ENCODE measurements at places on chromosomes 3 and 15.

DNA sequence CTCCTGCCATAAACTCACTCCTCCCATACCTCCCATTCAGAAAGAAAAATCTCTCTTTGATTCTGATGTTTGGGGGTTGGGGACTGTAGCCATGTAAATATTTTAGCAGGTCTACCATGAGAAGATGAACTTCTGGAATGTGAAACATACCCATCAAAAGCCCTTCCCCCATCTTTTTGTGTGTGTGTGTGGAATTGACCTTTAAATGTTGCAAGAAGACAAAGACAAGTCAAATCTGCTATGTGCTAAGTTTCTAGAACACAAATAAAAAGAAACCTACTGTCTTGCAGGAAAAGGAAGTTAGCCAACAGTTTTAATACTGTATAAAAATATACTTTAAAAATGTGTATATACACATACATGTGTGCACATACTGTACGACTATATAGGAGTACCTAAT, 29.7 kb upstream of the USP50 start:
- H3K27ac ChIP-seq, result no peak overlapping the region
- no peaks in the 10 kb centered on the region for H3K4me1 ChIP-seq
- no peak overlapping the region for H3K4me3 ChIP-seq
- no peak for DNase-seq
- no peaks in the 10 kb centered on the region for H3K27me3 ChIP-seq
- peaks cover 17% of the 10 kb centered on the region for H3K36me3 ChIP-seq

DNA sequence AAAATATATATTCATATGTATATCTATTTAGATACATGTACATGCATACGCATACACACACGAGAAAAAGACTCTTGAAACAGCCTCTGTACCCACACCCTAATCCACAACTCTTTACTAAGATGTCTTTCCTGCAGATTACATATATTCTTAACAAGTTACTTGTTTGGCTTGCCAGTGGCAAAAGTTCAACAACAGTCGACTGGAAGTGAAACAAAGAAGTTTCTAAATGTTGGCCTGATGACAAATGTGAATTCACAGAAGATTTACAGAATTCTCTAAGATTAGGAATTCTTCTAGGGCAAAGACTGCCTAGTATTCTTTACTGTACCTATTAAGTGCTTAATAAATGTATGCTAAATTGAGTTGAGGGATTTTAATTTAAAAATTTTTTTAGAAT, 116.8 kb downstream of the CDIN1 start:
- no peak overlapping the region for H3K4me3 ChIP-seq
- no peaks in the 10 kb centered on the region for H3K36me3 ChIP-seq
- no peaks in the 10 kb centered on the region for H3K27me3 ChIP-seq
- no peak for DNase-seq
- H3K4me1 ChIP-seq, result no peaks in the 10 kb centered on the region
- no peak overlapping the region for H3K27ac ChIP-seq

- H3K4me1 ChIP-seq, result peaks cover 30% of the 10 kb centered on the region
- no peaks in the 10 kb centered on the region for H3K36me3 ChIP-seq
- DNase-seq, result no peak
- no peak overlapping the region for H3K4me3 ChIP-seq
Measured at GRCh38 chr3:46102059-46102779, 74.9 kb upstream of the XCR1 start.

GRCh38 chr3:175702956-175703355, 843.8 kb downstream of the NAALADL2 start:
- H3K27me3 ChIP-seq, result no peaks in the 10 kb centered on the region
- H3K27ac ChIP-seq, result no peak overlapping the region
- H3K4me1 ChIP-seq, result no peaks in the 10 kb centered on the region
- H3K4me3 ChIP-seq, result no peak overlapping the region

- no peak overlapping the region for H3K27ac ChIP-seq
- H3K4me1 ChIP-seq, result peaks cover 5% of the 10 kb centered on the region
- no peaks in the 10 kb centered on the region for H3K36me3 ChIP-seq
- no peaks in the 10 kb centered on the region for H3K27me3 ChIP-seq
Measured at GRCh38 chr3:158573714-158574113, 2.7 kb downstream of the MLF1 start.
